IgD-negative memory B cell (primary cell): ENCODE measurements at places on chromosomes 5 and 9. TPM values are rescaled to one million over a fixed set of nuclear protein-coding genes. Genes with fewer than 3 reads are reported as not detected.

The IL17B gene
- polyA plus RNA-seq, result not detected

The CARTPT gene
- not detected for polyA plus RNA-seq

The GDA gene
- polyA plus RNA-seq, result not detected

The BHMT2 gene
- polyA plus RNA-seq, result not detected

The AIF1L gene
- not detected for polyA plus RNA-seq

The SPOCK1 gene
- not detected for polyA plus RNA-seq

The INSL6 gene
- polyA plus RNA-seq, result 0.38 TPM

The KIAA1958 gene
- 0.98 TPM for polyA plus RNA-seq

The RPL37 gene
- 2,785 TPM for polyA plus RNA-seq

The ANKRD33B gene
- 1.5 TPM for polyA plus RNA-seq
